Kidney epithelial cell (primary cell): ENCODE measurements at places on chromosomes 13 and 19.

DNA sequence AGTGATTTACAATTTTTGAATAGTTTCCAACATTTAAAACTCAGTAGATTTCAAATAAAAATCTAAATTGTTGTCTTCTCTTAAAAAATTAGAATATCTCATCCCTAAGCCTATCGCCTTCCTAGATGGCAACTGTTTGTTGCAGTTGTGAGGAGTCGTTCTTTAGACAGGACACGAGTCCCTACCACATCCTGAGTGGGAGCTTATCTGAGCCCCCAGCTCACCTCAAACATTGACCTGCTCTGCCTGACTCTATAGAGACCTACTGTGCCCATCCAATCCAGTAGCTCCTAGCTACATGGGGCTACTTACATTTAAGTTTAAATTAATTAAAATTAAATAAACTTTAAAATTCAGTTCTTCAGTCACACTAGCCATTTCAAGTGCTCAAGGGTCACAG is 434.7 kb downstream of the FOXO1 start:
- DNase-seq = no peak

DNA sequence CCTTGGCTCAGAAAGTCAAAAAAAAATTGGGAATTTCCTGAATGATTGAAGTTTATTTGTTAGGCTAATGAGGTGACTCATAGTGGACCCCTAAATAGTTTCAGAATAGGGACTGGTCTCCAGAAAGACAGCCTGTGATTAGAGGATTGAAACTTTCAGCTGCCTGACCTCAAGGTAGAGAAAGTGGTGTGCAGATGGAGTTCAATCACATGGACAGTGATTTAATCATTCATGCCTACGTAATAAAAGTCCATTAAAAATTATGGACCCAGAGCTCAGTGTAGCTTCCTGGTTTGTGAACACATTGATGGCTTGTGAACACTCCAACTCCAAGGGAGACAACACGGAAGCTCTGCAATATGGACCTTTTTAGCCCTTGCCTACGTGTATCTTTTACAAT is 533.2 kb upstream of the PCDH9 start:
- DNase-seq = no peak

- no peak for DNase-seq
Observed at GRCh38 chr13:43757266-43757665, 29.5 kb downstream of the ENOX1 start.

GRCh38 chr13:99258946-99259345 is 767 bp upstream of the GPR18 start:
- no peak for DNase-seq

- DNase-seq = no peak
Observed at GRCh38 chr13:45209229-45209628, 8.4 kb upstream of the KCTD4 start.

DNA sequence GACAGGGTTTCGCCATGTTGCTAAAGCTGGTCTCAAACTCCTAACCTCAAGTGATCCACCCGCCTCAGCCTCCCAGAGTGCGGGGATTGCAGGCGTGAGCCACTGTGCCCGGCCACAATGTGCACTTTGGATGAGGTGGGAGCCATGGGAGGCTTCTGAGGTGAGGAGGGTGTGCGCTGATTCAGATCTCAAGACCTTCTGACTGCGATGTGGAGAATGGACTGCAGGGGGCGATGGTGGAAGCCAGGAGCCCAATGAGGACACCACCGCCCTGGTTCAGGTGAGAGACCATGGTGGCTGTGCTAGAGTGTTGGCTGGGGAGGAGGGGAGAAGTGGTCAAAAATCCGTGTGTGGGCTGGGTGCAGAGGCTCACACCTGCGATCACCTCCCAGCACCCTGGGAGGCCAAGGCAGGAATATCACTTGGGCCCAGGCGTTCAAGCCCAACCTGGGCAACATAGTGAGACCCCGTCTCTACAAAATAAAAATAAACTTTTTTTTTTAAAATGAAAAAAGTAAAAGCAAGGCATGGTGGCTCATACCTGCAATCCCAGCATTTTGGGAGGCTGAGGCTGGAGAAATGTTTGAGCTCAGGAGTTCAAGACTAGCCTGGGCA is 5.6 kb downstream of the INAFM1 start:
- no peak for DNase-seq

DNA sequence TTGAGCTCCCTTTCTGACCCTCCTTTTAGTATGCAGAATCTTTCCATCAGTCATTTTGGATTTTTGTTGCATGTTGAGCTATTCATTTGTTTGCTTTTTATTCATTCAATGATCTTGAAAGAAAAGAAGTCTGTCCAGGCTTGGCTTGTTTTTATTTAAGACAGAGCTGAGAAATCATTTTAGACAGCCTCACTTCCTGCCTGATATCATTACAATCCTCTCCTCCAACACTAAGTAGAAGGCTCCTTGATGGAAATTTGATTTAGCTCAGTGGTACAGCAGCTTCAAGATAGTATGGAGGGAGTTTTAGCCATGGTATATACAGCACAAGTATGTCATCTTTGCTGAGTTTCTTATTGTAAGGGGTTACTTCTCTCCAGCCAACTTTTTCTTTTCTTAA is 28.4 kb downstream of the MBNL2 start:
- no peak for DNase-seq

DNA sequence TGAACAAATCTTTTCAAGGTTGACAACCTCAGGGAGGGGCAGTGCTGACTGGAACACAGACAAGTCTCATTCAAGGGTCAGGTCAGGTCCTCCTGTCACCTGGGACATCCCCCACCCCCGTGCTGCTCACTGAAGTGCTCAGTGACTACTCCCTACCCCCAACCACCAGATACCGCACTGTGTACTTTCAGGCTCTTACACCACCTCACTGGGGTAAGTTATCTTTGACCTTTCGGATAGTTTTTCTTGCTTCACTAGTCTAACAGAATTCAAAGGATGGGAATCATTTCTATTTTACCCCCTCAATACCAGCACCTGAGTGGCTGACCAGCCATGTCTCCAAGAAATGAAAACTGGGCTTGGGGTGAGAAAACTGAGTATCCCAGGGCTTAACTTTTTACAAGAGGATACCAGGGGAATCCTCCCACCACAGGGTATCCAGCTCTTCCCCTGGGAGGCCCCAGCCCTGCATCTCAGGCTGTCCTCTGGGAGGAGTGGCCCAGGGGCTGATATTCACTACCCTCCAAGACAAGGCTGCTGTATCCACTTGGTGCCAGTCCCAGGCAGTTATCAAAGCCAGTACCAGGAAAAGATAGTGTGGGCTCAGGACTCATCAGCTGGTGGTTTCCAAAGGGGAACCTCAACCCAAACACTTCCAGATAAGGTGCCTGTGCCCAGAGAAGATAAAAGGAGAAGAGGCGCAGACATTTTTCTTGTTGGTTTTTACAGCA is 2.1 kb downstream of the ZNF563 start:
- no peak for DNase-seq

- no peak for DNase-seq
Observed at GRCh38 chr19:720345-721160, 11.8 kb downstream of the PALM start.

DNA sequence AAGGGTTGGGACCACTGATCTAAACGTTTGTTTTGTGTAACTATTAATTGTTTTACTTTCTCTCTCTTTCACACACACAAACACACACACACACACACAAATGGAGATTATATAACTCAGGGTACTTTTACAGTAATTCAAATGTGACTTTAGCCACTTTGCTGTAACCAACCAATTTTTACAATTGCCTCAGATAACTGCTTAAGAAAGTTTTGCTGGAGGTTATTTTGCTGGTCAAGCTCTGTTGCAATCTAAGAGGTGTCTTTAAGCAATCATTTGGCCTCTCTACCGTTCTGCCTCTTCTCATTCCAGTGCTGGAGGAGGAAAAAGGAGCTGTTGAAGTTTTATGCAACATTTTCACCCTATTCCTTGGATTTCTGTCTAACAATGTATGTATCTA is 63.0 kb downstream of the TBC1D4 start:
- DNase-seq = no peak

DNA sequence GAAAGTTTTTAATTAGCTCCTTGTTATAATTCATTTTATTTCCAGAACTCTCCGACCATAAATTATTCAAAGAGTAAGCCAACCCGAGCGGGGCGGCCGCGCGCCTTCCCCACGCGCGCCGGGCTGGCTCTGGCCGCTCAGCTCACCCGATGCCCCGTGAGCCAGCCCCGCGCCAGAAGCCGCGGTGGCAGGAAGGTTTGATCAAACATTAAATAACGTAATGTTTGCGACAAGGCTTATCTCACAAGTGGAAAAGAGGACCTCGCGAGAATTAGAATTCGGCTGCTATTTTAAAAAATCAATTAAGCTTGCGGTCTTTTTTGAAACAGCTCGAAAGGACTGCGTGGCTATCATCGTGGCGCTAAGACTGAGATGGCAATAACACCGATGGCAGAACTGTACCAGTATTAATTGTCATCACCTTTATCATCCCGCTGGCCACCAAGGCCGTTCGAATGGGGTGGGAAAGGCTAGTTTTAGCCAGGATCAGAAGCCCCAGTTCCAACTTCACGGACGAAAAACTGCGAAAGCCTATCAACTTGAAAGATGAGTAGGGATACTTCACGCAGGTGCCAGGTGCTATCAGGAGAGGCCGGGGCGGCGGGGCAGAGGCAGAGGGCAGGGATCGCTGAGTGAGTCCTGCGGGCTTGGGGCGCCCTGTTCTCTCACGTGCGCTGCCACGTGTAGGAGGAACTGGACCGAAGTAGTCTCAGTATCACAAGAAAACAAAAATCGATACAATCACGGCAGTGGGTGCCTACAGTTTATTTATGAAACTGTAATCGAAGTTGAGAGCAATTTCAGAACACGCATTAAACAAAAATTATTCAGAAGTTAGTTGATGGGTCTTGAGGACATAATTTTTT is 6.4 kb downstream of the POU4F1 start:
- DNase-seq = no peak

DNA sequence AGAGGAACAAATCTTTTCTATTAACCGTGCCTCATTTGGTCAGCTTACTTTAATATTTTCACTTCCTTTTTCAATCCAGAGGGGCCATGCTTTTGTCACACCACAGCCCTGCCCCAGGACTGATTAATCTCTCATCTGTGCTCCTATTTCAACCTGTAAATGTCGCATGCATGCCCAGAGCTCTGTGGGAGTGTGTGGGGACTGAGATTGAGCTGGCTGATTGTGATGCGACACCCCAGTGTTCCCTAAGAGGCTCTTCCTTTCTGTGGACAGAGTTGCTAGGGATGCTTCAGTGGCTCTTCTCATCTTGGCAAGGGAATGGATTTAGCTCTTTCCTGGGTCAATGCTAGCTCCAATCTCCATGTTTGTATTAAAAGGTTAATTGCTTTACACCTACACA is 249.6 kb downstream of the TDRD3 start:
- no peak for DNase-seq

- no peak for DNase-seq
Observed at GRCh38 chr13:43195551-43195950, 172.2 kb downstream of the DNAJC15 start.

- no peak for DNase-seq
Observed at GRCh38 chr13:112058519-112058873, 8.5 kb upstream of the SOX1 start.

DNA sequence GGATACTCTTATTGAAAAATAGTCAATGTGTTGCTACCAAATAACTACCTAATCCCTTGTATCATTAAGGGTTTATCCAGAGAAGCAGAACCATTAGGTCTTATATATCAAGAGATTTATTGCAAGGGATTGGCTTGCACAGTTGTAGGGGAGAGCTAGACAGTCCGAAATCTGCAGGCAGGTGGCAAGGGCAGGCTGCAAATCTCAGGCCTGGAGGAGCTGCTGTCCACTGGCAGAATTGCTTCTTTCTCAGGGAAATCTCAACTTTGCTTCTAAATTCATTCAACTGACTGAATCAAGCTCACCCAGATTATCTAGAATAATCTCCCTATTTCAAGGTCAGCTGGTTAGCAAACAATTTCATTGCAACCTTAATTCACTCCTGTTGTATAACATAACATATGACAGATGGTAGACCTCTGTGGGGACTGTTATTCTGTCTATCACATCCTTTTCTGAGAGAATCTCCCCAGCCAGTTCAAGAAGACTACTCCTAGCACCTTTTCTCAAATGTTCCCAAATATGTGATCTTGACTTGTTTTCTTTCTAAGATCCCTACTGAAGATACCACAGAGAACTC is 194.2 kb downstream of the NHLRC3 start:
- no peak for DNase-seq

GRCh38 chr19:17499648-17500446 is 11.6 kb upstream of the PGLS start:
- no peak for DNase-seq

DNA sequence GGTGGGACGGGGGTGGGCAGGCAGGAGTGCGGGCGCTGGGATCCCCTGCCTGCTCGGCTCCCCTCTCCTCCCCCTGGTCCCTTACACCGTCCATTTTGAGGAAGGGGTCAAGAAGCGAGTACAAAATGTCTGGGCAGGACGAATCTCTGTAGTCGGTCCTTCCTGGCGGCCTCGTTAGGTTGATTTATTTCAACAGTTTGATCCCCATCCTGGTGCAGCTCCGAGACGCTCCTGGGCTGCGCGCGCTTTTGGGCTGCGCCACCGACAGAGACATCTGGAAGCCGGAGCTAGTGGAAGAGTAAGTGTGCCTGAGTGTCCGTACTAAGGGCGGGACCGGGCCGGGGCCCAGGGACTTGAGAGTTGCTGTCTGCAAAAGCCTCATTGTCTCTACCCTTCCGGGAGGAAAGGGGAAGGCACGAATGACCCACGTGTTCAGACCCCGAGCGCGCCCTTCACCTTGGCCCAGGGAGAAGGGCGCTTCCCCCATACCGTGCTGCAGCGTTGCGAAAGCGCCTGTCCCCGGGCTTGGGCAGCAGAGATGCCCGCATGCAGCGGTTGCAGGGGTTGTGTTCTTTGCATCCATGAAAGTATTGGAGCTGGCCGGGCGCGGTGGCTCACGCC is 1.8 kb downstream of the ZNF114 start:
- DNase-seq = no peak

GRCh38 chr13:94065741-94066140 is 413.7 kb downstream of the DCT start:
- DNase-seq = no peak

- no peak for DNase-seq
Observed at GRCh38 chr13:68007576-68007975, 777.4 kb upstream of the PCDH9 start.
